ENCODE measurements at places on chromosomes 3 and 15.

- DNase-seq = no peak
Measured at GRCh38 chr3:130686833-130687232, 59.8 kb downstream of the PIK3R4 start.

GRCh38 chr15:76330080-76330680, 6.4 kb upstream of the ISL2 start:
- DNase-seq = peak; percentile 51

- DNase-seq = no peak
Measured at GRCh38 chr3:150917951-150918350, 12.7 kb upstream of the MINDY4B start.

GRCh38 chr15:60479361-60480110, 594 bp upstream of the ICE2 start:
- DNase-seq = no peak

- DNase-seq = no peak
Measured at GRCh38 chr15:57403566-57404325, 27.4 kb downstream of the CGNL1 start.

DNA sequence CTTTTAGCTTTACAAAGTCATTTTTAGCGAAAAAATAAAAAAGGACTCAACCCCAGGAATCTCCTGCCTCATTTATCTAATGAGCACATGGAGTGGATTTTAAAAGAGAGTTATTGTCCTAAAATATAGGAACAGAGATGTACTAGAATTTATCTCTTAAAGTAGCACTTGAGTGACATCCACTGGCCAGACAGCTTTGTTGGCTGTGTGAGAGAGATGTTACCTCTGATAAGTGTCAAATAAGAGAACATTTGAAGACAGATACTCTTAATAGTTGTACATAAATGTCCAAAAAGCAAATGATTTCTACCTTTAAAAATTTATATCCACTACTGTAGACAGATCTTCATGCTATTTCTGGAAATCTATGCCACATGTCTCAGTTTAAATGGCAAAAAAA, 12.3 kb upstream of the MFSD1 start:
- DNase-seq = peak; percentile 16

- no peak for DNase-seq
Measured at GRCh38 chr3:3848923-3849275, 49.7 kb downstream of the LRRN1 start.

DNA sequence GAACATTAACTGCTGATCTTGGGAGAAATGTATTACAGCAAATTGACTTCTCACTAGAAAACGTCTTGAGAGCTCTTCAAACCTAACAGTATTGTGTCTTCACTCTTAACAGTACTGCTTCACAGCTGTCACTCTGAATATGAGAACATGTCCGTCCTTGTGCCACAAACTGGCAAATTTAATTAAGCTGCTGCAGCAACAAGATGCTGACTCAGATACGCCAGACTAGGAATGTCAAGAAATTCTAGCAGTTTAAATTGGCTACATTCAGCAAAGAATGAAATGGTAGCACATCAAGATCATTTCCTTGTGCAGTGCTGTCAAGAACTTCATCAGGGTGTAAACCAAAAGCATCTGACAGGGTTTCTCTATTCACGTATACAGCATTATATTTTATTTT, 7.6 kb downstream of the ICE2 start:
- no peak for DNase-seq

GRCh38 chr15:81680829-81681228, 306.8 kb upstream of the TMC3 start:
- DNase-seq = no peak

Data from NCI-H226 (cell line).